ENCODE measurements at places on chromosomes 7 and 10. TPM values are rescaled to one million over a fixed set of nuclear protein-coding genes. Genes with fewer than 3 reads are reported as not detected.

- no peak for DNase-seq
Observed at GRCh38 chr7:19295376-19295775, 150.2 kb upstream of the FERD3L start.

The GPR85 gene
- total RNA-seq = 0.15 TPM

The RPEL1 gene
- total RNA-seq = 0.12 TPM

DNA sequence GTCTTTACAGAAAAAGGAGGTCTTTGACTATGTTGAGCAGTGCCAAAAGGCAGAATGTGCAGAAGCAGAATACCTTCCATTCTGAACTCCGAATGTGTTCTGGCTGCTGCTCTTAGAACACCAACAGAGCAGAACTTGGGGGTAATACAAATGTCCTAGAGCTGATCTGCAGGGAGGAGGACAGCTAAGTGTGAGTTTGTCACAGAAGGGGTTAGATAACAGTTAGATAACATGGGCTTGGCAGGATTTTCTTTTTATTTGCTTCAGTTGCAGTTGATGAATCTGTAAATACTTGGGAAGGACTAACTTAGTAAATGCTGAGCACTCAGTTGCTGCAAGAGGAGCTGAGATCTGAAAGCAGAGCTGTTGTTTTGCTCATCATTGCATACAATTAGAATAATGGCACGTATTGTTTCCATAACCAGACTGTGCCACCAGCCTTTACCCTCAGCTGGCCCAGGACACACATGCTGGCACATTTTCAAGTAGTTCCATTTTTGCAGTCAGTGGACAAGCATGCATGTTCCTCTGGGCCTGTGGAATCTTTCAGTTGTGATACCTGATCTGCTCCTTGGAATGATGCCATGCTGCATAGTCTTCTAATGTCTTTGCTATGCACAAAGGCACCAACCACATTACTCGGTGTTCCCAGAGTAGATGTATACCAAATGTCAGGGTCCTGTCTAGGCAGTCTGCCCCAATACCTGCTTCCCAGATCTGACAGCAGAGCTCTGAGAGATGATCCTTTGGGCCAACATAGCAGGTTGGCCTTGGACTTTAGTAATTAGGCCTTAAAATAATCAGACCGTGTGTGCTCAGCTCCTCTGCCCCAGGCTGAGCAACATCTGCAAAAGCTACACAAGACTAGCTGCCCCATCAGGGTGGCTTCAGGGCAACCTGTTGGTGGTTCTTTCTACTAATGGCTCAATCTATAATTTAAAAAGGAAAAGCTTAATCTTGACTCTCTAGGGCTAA, 55.7 kb downstream of the GSDME start:
- peak; percentile 98 for DNase-seq

The SLC26A4 gene
- total RNA-seq = 1.6 TPM

DNA sequence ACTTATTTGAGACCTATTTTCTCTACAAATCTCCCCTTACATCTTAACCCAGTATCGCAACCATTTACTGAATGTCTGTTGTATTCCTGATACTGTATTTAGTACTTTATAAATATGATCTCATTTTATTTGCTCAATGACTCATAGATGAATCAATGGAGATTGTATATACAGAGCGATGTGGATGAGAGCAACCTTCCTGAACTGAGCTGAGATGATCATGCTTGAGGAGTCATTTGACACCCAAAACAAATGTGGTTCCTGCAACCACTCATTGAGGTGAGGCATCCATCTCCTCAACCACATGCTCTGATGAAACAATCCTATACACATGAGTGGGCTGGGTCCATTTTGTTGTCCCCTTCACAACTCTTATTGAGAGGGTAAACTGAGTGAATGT, 250.0 kb downstream of the CDC14C start:
- peak; percentile 33 for DNase-seq

DNA sequence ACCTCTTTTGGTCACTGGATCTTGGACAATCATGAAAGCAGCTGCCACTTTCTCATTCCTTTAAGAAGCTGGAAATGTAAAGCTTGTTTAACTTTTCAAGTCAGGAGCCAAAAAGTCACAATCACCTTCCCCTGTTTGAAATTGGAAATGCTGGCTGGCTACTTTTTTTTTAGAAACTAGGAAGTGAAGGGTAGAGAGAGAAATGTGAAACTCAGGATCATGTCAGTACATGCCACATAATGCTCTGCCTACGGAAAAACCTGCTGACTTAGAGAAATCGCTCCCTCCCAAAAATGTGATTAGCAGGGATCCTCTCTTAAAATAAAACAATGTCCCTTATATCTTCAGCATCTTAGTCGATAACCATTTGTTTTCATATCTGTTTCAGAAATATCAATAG, 188.4 kb upstream of the C7orf33 start:
- DNase-seq = no peak

- no peak for DNase-seq
Observed at GRCh38 chr10:68516766-68517165, 10.6 kb downstream of the SLC25A16 start.

DNA sequence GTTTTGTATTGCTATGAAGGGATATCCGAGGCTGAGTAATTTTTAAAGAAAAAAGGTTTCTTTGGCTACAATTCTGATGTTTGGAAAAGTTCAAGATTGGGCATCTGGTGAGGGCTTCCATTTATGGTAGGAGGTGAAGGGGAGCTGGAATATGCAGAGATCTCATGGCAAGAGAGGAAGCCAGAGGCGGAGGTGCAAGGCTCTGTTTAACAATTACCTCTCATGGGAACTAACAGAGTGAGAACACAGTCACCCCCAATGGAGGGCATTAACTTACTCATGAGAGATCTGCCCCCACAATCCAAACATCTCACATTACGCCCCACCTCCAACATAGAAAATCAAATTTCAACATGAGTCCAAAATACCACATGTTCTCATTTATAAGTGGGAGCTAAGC, 62.0 kb downstream of the AKR1D1 start:
- no peak for DNase-seq

- DNase-seq = no peak
Observed at GRCh38 chr10:34626158-34626880, 188.8 kb downstream of the PARD3 start.

DNA sequence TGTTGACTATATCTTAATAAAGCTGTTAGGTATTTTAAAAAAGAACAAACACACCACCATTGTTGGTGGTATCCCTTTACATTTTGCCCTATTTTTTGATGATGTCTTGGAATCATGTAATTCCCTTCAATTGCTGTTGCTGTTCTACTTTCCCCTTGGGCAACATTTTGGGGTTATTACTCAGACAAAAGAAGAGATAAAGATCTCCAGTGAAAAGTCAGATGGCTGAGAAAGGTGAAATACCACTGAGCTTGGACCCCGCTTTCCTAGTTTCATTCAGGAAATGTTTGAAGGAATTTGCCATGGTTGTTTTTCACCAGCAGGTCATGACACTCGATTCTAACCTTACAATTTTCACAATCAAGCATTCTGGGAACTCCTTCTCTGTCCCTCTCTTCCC, 84.6 kb downstream of the MACC1 start:
- peak; percentile 93 for DNase-seq

The OR2A42 gene
- total RNA-seq = not detected

- no peak for DNase-seq
Observed at GRCh38 chr7:148695953-148696352, 2.8 kb upstream of the CUL1 start.

GRCh38 chr7:141001122-141001521, 13.6 kb downstream of the MRPS33 start:
- DNase-seq = no peak

The SFXN2 gene
- 0.98 TPM for total RNA-seq

DNA sequence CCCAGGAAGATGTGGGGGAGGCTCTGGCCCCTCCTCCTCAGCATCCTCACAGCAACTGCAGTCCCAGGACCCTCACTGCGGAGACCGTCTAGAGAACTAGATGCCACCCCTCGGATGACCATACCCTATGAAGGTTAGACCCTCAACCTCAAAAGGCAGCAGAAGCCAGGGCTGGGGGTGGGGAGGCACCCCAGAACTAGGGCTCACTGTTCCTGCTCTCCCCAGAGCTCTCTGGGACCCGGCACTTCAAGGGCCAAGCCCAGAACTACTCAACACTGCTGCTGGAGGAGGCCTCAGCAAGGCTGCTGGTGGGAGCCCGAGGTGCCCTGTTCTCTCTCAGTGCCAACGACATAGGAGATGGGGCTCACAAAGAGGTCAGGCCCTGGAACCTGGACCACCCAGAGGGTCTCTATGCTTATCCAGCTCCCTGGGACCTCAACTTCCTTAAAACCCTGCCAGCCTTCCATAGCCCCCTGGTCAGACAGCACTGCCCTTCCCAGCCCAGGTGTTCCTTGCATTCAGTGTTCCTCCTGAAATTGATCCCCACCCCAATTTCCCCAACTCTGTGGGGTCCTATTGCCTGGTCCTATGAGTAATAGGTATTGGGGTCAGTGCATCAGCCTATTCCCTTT, 3.7 kb downstream of the SEMA4G start:
- DNase-seq = no peak

The SLC26A5 gene
- total RNA-seq = not detected

- DNase-seq = no peak
Observed at GRCh38 chr10:82815680-82816079, 940.7 kb downstream of the NRG3 start.

DNA sequence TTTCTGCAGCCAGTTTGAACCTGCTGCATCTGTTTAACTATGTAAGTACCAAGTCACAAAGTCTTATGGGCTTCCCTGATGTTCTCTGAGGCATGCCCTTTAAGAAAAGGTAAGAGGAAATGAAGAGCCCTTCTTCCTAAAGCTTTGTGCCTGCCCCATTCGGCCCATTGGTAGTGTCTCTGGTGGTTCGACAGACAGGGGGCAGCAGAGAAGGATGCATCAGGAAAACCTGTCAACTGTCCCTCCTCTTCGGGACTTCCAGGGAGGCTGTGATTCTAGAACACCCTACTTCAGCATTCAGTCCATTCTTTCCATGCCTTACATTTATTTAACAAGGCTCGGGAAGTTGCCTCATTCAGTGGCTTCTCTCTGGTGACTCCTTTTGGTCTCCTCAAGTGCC, 1.9 kb upstream of the SFRP4 start:
- DNase-seq = no peak

GRCh38 chr10:126153711-126154628, 234.3 kb downstream of the ADAM12 start:
- no peak for DNase-seq

The MYH16 gene
- 0.34 TPM for total RNA-seq

GRCh38 chr7:17019106-17019505, 137.3 kb upstream of the AGR3 start:
- no peak for DNase-seq

- no peak for DNase-seq
Observed at GRCh38 chr7:108451296-108451848, 4.9 kb downstream of the NRCAM start.

- DNase-seq = no peak
Observed at GRCh38 chr10:24574578-24575155, 149.0 kb downstream of the ARHGAP21 start.

DNA sequence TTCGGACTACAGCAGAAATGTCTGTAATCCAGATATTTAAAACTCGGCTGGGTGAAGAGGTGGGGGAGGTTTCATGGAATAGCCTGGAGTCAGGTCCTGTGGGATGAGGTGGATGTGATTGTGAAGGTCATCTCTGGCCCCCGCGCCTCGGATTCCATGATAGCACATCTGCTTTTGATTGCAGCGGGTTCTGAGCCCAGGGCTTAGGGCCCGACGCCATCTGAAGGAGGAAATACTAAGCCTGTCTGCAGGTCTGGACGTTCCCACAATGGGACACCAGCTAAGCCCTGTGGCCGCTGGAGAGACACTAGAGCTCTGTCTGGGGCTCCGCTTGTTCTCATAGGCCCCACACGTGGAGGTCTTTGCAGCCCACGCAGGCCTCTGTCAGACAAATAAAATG, 328.7 kb downstream of the CXCL12 start:
- no peak for DNase-seq

The BICC1 gene
- 39.1 TPM for total RNA-seq

DNA sequence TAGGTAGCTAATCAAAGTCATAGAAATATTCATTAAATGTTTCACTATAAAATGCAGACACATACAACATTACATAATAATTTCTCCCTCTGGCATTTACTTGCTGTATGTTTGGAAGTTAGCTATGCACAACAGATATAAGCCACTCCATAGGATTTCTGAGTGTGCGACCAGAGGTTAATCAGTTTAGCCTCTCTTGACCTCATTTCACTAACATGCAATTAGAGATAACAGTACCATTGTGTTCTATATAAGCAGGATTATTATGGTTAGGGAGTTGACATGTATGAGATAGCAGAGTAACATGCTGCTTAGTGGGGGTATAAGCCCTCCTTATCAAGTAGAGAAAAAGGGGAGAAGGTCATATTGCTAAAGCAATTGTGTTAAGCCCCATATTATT, 26.4 kb downstream of the GLUD1 start:
- no peak for DNase-seq

- DNase-seq = no peak
Observed at GRCh38 chr7:135929249-135929648, 47.9 kb downstream of the MTPN start.

- no peak for DNase-seq
Observed at GRCh38 chr7:37665352-37666022, 18.1 kb upstream of the GPR141 start.

DNA sequence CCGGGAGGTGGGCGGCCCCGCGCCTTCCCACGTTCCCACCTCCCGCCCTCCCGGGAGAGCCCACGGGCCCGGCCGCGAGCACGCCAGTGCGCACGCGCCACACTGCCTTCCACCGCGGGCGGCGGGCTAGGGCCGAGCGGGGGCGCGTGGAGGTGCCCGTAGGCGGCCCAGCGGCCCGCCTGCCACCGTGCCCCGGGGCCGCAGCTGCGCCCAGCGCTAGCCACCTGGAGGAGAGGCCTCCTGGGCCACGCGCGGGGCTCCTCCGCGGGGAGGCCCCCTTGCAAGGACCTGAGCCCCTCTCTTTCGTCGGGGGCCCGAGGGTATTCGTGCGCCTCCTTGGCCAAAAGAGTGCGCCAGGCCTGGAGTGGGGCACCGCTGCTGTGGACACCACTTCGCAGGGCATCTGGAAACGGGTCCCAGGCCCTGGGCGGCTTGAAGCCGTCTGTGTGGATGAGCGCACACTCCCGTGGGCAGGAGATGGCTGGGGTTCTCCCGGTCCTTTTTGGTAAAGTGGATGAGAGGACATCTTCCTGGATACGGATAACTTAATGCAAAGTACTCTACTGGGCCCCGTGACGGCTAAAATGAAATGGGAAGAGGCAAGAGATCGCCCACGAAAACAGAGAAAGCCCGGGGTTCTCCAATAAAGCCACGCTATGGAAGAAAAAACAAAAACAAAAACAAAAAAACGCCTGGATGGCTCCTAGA, 9.0 kb upstream of the EBF3 start:
- DNase-seq = no peak

The C7orf57 gene
- total RNA-seq = 0.62 TPM

DNA sequence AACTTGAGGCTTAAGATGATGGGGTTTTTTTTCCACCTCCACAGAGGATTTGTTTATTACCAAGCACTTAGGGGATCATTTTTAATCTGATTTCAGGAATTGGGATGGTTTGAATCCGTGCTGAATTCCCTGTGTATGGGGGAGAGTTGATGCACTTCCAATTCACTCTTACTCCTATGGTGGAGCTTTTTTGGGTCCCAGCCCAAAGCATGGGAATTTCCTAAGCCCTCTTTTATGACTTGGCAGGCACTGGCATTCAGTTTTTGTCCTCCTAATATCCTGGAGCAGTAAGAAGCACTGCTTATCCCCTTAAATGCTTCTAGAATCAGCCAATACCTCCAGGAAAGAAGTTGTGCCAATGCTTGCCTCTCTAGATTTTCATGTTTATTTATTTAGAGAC, 78.7 kb downstream of the HYCC1 start:
- DNase-seq = peak; percentile 25

- no peak for DNase-seq
Observed at GRCh38 chr7:66769833-66770512, 29.4 kb downstream of the RABGEF1 start.

The STAMBPL1 gene
- total RNA-seq = 22.8 TPM

The CNNM1 gene
- 1.6 TPM for total RNA-seq
